ENCODE measurements at places on chromosomes 16 and 17. TPM values are rescaled to one million over a fixed set of nuclear protein-coding genes. Genes with fewer than 3 reads are reported as not detected.

Gene MYL4
- total RNA-seq, result not detected

Gene MYCBPAP
- 0.62 TPM for total RNA-seq

Gene CA7
- total RNA-seq, result not detected

Gene CCL23
- not detected for total RNA-seq

Gene TMEM220
- 2.3 TPM for total RNA-seq

Gene HOXB2
- total RNA-seq, result 0.46 TPM

Gene HP
- not detected for total RNA-seq

Gene NPIPB8
- total RNA-seq, result not detected

Gene NHLRC4
- 0.11 TPM for total RNA-seq

All from hair follicular keratinocyte (primary cell).